CD4-positive, alpha-beta T cell (primary cell): ENCODE measurements at places on chromosomes 3 and 15.
A peak's percentile ranks its signal among the peaks of the same experiment; 100 is the strongest.

- peak; percentile 64 for DNase-seq
Measured at GRCh38 chr3:111338059-111338698, 203.8 kb upstream of the CD96 start.

GRCh38 chr3:39221141-39221530 is 28.7 kb upstream of the XIRP1 start:
- no peak for DNase-seq

GRCh38 chr3:52279596-52279995 is 1.1 kb upstream of the WDR82 start:
- no peak for DNase-seq

DNA sequence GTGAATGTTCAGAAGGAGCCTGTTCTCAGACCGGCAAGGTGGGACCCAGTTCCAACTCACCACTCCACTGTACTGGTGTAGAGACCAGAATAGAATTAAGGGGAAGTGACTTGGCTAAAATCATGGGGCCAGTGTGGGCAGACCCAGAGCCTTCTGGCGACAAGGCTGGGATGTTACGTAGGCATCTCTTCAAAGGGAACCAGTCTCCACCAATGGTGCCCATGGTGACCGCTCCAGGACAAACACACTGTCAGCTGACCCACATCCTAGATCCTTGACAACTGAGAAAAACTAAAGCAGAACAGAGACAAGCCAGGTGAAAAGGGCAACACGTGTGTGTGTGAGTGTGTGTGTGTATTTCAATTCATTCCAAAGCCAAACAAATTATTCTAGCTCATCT is 321.7 kb upstream of the FRG2C start:
- DNase-seq = no peak

GRCh38 chr3:157807280-157807679 is 298.9 kb downstream of the SHOX2 start:
- DNase-seq = no peak

DNA sequence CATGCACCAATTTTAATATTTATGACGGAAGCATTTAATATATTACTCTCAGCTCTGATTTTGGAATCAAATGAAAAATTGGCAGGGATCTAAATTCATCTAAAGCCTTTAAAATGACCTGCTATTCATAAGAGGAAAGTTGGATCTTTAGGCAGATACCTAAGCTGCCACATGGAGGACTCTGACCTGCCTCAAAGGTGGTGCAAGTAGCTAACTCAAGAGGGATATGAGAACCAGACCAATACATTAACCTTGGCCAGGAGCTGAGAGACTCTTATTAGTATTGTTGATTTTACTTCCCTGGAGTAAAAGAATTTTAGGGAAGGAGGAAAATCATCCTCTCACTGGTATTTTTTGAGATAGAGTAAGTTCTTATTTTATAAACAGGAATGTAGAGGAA is 17.7 kb downstream of the ZNF654 start:
- no peak for DNase-seq

DNA sequence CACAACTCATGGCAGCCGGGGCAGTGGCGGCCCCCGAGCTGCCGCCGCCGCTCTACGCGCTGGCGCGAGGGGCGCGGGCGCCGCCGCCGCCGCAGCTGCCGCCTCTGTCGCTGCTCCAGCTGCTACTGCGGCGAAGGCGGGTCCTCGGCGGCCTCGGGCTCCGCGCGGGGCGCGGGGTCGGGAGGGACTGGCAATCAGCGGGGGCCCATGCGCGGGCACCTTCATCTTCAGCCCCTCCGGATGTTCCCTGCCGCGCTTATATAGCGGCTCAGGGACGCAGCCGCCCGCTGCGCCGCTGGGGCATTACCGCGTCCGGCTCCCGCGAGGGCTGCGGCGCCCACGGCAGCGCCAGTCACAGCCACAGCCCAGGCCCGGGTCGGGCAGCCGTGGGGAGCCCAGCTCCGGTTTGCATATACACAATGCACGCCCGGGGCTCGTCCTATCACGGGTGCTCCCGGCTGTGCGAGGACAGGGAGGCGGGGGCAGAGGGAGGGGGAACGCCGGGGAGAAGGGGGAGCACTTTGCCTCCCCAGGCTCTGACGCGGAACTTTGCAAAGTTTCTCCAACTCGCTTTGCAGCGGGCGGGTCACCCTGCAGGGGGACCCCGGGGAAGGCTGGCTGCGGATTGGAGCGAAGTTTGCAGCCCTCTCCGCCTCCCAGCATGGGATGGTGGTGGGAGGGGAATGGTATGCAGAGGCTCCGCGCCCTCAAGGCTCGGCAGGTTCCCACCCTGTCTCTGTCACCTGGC is at the start of gene VGLL3:
Gene VGLL3 (minus strand): TSS at position 416 of the 748 bp plus-strand sequence. CDS start 406 bp downstream, at position 10.
- no peak for DNase-seq

- DNase-seq = no peak
Measured at GRCh38 chr3:115550285-115550761, 73.0 kb upstream of the GAP43 start.

- no peak for DNase-seq
Measured at GRCh38 chr3:40414270-40414669, 27.3 kb downstream of the ENTPD3 start.

GRCh38 chr15:48766196-48766595 is 44.7 kb downstream of the CEP152 start:
- DNase-seq = no peak

DNA sequence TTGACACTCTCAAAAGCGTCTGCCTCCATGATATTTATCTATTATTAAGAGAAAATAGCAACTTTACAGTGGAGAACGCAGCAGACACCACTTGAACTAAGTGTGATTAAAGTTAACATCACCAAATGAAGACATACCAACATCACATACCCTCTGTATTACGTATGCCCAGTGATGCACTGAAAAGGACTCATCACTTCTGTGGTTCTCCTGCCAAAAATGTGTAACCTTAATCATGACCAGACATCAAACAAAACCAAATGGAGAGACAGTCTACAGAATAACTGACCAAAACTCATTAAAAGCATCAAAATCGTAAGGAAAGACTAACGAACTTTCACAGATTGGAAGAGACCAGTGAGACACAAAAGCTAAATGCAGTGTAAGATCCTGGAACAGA is 103.2 kb downstream of the PPP2R3A start:
- DNase-seq = no peak

- no peak for DNase-seq
Measured at GRCh38 chr15:80815106-80815505, 35.9 kb downstream of the CEMIP start.

- no peak for DNase-seq
Measured at GRCh38 chr15:98282656-98283332, 322.3 kb downstream of the ARRDC4 start.

- DNase-seq = peak; percentile 50
Measured at GRCh38 chr3:42747581-42747980, 25.5 kb downstream of the CCDC13 start.

GRCh38 chr3:34683851-34684250 is 885.4 kb downstream of the PDCD6IP start:
- DNase-seq = no peak

DNA sequence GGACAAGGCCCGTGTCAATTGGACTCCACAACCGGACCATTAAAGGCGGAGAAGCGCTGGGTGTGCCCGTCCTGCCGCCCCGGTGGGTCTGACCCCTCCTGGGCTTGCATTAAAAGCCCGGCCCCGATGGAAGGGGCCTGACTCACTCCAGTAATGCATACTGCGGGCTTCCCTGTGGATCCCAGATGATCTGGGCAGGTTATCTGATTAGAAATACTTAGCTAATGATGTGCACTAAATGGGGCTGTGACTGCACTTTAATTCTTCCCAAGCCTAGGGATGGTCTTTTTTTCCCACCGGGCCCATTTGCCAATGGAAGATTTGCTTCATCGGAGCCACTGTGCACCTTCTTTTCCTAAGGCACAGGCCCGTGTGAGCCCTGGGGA is 124.9 kb downstream of the TMEM266 start:
- DNase-seq = no peak

- DNase-seq = no peak
Measured at GRCh38 chr3:60186359-60186758, 1064.9 kb downstream of the FHIT start.

GRCh38 chr15:92268900-92269299 is 124.8 kb upstream of the ST8SIA2 start:
- no peak for DNase-seq

- no peak for DNase-seq
Measured at GRCh38 chr15:92277776-92278175, 115.9 kb upstream of the ST8SIA2 start.

DNA sequence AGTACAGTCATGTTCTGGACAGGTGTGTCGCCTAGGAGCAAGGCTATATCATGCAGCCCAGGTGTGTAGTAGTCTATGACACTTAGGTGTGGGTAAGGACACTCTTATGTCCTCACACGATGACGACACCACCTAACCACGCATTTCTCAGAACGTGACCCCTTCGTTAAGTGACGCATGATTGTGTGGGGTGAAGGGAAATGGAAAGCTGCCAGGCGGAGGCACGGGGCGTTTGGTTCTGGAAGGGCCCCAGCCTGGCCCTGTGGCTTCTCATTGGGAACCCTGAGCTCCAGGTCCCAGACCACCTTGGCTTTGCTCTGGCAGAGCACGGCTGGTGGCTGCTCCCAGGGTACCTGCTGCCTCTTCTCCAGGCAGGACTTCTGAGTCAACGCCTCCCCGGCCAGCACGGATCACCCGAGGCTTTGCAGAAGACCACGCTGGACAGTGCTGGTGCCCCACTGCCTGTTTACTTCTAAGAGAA is 39.3 kb downstream of the FBLN2 start:
- no peak for DNase-seq

GRCh38 chr3:122962149-122962548 is 65.4 kb downstream of the SEMA5B start:
- DNase-seq = no peak

GRCh38 chr15:68700455-68701123 is 120.1 kb downstream of the ANP32A start:
- DNase-seq = no peak

DNA sequence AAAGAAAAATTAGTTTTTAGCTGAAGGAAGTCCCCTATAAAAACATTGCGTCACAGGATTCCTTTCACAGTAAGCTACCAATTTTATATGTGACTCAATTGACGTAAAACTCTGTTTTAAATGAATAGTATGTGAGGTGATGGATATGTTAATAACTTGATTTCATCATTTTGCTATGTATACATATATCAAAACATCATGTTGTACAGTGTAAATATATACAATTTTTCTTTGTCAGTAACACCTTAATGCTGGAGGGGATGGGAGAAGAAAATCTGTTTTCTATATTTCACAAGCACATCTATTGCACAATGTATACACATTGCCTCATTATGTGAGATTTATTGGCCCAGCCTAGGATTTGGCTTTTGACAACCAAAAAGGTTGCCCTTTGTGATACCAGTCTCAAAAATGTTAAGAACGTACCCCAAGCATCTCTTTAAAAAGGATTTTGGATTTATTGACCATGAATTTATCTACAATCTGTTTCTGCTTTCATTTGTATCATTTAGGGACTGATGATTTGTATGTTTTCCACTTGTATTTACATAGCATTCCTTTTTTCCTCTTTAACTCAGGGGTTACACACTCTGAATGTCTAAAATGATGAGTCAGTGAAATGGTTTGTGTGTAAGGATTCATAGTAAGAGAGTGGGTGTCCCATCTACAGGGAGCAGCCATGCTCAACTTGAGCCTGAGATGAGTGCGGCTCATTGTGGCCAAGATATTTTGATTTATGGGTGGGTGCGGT is 62.6 kb downstream of the CRTC3 start:
- DNase-seq = no peak

DNA sequence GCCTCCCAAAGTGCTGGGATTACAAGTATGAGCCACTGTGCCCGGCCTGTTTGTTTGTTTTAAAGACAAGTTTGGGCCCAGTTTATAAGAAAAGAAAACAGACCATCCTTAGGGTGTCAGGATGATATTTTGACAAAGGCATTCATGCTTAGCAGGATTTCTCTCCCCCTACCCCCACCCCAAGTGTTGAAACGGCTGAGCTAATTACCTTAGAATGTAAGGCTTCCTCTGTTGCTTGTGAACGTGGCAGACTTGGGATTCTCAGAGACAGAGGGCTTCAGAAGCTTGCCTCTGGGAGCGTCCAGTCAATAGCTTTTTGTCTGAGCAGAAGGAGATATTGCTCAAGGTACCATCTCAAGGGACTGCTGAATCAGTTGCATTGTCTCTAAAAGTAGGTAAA is 24.0 kb downstream of the FLNB start:
- DNase-seq = no peak

DNA sequence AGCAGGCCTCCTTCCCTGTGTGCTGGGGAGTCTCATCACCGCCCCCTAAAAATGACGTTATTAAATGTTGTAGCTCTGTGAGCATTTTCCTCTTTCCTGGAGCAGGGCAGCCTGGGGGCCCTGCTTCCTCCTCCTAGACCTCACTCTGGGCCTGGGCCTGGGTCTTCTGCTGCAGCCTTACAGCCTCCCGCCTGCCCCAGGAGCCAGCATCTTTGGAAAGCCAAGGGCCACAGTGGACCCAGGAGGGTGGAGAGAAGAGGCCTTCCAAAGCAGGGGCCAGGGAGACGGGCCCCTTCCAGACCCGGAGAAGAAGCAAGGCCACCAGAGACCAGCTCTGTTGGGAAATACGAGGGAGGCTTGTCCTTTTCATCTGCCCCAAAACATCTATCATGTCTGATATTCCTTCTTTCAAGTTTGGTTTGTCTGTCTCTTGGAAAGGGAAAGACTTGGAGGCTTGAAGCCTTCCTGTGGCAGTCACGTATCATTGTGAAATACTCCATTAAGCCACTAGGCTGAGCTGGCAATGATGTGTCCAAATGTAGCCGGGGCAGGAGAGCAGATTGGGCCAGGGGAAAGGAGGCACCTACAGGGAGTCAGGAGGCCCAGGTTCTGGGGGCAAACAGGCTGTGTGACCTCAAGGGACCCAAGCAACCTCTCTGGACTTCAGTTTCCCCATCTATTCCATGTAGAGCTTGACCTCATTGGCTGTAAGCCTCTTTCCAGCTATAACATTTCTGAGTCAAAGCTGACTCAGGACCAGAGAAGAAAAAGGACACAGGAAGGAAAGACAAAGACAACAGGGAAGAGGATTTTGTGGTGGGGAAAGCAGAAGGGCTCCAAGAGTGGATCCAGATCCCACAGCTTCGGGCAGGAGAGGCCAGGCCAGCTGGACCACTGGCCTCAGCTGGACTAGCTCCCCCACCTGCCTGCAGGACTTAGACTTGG is 31.1 kb downstream of the CYP11A1 start:
- DNase-seq = no peak

- no peak for DNase-seq
Measured at GRCh38 chr3:31157047-31157694, 262.7 kb upstream of the GADL1 start.

DNA sequence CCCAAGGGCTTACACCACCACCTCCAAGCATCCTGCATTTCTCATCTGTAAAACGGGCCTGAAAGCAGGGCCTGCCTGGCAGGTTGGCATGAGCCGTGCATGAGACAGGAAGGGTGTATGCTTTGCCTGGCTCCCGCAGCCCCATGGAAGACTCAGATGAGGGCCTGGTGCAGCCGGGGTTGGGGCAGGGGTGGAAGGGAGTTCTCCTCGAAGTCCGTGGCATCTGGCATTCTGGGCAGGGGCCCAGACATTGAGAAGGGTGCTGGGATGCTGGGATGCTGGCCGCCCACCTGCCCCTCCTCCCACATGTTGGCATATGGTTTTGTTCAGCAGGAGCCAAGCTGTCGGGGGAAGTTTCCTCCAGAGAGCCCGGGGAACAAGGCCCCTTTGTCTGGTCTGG is 13.0 kb upstream of the FBLN2 start:
- no peak for DNase-seq
